ENCODE measurements at places on chromosomes 16 and 17.

DNA sequence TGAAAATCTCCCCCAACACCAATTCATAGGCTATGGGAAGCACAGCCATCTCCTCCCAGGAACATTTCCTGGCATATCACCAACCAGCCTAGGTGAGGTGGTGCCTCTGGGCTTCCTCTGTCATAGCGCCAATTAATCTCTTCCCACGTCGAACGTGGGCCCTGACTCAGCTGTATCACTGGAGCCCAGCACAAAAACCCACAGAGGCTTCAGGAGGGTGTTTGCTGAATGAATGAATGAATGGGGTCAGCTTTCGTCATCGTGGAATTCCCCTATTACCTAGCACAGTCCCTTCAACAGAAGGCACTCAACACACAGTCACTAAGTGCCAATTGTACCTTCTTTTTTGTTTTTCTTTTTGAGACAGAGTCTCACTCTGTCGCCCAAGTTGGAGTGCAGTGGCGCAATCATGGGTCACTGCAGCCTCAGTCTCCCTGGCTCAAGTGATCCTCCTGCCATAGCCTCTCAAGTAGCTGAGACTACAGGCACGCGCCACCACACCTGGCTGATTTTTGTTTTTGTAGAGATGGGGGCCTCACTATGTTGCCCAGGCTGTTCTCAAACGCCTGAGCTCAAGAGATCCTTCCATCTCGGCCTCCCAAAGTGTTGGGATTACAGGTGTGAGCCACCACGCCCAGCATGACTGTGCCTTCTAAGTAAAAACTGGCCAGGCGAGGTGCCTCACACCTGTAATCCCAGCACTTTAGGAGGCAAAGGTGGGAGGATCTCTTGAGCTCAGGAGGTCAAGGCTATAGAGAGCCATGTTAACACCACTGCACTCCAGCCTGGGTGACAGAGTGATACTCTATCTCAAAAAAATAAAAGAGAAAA is 4.1 kb downstream of the ZNF688 start:
- no peak for DNase-seq

DNA sequence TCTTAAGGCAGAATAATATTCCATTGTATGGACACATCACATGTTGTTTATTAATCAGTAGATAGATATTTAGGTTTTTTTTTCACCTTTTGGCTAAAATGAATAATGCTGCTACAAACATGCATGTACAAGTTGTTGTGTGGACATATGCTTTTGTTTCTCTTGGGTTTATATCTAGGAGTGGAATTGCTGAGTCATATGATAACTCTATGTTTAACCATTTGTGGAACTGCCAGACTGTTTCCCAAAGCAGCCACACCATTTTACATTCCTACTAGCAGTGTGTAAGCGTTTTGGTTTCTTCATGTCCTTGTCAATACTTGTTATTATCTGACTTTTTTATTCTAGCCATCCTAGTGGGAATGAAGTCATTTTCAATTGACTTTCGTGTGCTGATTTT is 21.3 kb downstream of the CYLD start:
- no peak for DNase-seq

GRCh38 chr17:74045608-74046280 is 157.7 kb upstream of the RPL38 start:
- DNase-seq = no peak

GRCh38 chr16:720447-720989 is 428 bp upstream of the ANTKMT start:
- DNase-seq = no peak

DNA sequence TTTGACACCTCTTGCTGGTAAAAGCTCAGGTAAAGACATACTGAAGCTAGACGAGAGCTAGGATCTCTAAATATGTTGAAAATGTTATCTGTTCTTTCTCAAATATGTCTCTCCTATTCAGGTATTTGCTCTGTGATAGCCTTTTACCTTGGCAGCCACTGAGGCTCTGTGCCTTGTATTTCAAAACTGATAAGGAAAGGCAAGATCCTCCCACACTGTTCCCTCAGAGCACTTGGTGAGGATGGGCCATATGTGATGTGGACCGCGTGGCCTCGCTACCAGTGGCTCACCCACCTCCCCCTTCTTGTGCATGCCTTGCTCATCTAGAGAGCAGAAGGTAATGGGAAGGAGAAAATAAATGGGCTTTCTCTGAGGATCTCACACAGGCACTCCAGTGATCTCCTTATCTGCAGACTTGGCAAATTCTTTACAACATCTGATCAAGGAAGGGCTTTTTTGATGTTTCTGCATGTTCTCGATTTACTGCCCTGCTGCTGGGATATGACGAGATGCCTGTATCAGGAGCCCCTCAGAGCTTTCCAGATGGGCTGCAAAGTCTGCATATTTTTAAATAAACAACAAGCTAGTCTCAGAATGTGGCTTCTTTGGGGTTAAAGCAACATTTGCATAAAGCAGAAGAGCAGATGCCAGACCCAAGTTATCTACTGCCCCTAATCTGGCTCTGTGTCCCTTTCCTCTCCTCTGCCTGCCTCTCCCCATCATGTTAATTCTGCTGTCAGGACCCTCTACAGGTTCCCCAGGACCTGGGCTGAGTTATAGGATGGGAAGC is 16.9 kb downstream of the HOXB1 start:
- DNase-seq = no peak

GRCh38 chr17:45127548-45128300 is 4.6 kb downstream of the PLCD3 start:
- peak; percentile 77 for DNase-seq

DNA sequence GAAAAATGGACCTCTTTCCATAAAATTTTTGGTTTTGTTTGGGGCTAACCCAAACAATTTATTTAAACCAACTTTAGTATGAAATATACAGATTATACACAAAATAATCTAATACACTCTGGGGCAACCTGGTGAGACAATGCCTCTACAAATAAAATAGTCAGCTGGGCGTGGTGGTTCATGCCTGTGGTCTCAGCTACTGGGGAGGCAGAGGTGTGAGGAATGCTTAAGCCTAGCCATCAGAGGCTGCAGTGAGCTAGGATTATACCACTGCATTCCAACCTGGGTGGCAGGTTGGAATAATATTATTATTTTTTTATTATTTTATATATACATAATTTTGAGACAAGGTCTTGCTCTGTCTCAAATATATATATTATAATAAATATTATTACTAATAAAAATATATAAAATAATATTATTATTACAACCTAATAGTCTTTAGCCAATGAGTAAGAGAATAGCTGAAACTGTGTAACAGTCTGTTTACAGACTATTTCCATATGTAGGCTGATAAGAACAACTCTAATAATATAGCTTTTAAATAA is 50.5 kb downstream of the GLG1 start:
- no peak for DNase-seq

GRCh38 chr16:75351183-75351582 is 82.1 kb downstream of the CFDP1 start:
- no peak for DNase-seq

DNA sequence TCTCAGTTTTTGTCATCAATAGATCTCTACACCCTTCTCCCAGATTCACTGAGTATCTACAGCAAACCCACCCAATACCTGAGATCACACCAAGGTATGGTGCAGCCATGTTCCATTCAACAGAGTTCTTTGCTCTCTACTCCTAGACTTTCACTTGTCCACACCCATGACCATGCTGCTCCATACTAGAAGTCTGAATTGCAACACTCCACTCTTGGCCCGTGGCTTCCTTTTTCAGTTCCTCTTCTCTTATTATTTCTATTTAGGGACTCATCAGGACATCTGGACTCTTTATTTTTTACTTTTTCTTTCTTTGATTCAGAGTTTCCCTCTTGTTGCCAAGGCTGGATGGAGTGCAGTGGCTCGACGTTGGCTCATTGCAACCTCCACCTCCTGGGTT is 37.1 kb downstream of the YWHAE start:
- DNase-seq = no peak

- no peak for DNase-seq
These were observed 37.6 kb downstream of the TEX2 start for GRCh38 chr17:64225410-64225809.

GRCh38 chr17:50163843-50164696 is 1.7 kb upstream of the SGCA start:
- peak; percentile 65 for DNase-seq

- DNase-seq = peak; percentile 81
These were observed 220.0 kb downstream of the NTN1 start for GRCh38 chr17:9241371-9241712.

DNA sequence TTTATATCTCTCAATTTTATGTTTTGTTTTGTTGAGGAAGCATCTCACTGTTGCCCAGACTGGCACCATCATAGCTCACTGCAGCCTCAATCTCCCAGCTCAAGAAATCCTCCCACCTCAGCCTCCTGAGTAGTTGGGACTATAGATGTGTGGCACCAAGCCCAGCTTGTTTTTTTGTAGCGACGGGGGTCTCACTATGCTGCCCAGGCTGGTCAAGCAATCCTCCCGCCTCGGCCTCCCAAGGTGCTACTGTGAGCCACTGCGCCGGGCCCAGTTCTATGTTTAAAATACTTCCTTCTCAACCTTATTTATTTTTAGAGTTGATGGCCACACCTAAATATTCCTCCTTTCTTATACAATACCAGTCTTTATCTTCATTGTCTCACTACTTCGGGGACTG is 1.9 kb upstream of the NFE2L1 start:
- DNase-seq = no peak

DNA sequence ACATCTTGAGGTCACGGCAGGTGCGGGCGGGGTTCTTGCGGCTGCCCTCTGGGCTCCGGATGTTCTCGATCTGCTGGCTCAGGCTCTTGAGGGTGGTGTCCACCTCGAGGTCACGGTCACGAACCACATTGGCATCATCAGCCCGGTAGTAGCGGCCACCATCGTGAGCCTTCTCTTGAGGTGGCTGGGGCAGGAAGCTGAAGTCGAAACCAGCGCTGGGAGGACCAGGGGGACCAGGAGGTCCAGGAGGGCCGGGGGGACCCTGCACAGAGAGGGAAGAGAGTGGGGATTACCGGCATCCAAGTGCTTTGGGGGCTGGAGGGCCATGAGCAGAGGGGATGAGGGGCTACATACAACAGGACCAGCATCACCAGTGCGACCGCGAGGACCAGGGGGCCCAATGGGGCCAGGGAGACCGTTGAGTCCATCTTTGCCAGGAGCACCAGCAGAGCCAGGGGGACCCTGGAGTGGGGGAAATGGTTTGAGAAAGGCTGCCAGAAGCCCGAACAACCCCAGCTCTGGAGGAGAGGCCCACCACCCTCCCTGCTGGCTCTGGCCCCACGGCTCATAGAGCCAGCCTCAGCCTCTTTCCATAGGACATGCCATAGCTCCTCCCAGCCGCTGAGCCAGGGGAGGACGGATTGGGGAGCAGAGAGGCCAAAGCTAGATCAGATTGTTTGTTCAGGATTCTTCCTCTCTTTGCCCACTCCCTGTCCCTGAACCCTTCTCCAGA is 14.6 kb downstream of the COL1A1 start:
- no peak for DNase-seq

GRCh38 chr17:13086142-13086769 is 68.4 kb upstream of the ELAC2 start:
- no peak for DNase-seq

DNA sequence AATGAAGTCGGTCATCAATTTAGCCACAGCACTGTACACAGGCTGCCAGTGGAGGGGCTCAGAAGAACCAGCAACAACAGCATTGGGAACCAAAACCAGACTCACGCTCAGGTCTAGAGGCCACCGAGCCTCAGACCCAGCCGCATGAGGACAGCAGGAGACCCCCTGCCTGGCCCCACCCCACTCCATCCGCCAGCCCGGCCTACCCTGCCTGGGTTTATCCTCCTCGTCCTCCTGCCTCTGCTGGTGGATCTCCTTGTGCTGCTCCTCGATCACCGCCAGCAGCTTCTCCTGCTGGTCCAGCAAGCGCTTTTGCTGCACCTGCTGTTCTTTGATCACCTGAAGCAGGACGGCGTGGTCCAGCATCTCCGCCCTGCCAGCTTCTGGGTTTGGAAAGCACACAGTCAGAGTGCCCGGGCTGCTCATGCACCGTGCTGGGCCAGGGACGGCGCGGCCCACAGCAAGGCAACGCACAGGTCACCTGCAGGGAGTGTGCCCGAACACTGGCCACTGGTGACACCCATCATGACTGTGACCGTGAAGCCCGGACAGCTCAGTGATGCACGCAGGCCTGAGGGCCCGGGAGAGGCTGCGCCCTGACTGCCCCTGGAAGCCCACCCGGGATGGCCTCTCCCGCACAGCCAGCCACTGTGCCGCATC is 7.7 kb downstream of the NDUFAF8 start:
- peak; percentile 64 for DNase-seq

GRCh38 chr17:7656958-7657609 is 6.4 kb downstream of the ATP1B2 start:
- DNase-seq = no peak

DNA sequence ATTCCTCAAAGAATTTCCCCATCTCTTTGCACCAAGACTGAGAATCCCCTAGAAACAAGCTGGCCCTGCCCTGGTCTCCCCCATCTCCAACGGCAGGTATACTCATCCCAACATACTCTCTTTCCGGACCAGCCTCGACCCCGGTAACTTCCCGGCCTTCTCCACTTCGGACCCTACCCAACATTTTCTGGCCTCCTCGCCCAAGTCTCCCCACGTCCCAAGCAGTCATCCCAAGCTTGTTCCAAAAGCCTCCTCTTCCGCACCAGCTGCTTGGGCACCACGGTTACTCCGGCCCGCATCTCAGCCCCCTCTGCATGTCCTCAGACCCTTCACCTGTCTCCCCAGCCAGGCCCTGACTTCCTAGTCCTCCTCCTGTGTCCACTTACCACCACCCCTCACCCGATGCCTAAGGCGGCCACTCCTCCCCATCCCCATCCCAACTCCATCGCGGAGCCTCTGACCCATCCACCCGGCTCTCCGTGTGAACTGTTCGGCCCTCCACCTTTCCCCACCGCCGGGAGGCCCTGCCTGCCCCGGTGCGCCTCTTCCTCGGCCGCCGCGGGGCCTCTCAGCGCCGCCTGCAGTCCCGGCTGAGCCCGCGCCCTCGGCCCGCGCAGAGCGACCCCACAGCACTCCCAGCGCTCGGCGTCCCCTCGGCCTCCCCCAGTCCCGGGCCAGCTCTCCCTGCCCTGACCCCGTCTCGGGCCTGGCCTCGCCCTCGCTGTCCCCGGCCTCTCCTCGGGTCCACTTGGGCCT is 994 bp downstream of the PITPNA start:
- DNase-seq = peak; percentile 48

GRCh38 chr16:81604960-81605383 is 160.4 kb downstream of the CMIP start:
- DNase-seq = no peak

DNA sequence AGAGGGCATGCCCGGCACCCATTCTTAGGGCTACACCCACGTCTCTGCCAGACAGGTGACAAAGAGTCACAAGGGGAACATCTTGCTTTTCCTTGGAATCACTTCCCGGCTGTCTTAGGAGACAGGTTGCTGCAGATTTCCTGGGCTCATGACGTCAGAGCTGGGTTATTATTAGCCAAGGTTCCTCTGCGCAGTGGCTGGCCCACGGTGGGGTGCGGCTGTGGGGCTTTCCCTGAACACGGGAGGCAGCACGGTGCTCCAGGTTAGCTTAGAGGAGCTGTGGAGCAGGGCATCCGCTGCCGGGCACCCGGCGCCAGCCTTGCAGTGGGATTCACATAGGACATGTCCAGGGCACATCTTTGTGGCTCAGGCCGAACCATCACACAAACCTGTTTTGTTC is 118.0 kb upstream of the PLCG2 start:
- DNase-seq = no peak

Measured in Right ventricle myocardium inferior (tissue), 1 donor.